Smooth muscle cell of the umbilical artery (primary cell): ENCODE measurements at places on chromosomes 6 and 20. TPM values are rescaled to one million over a fixed set of nuclear protein-coding genes. Genes with fewer than 3 reads are reported as not detected.

Gene CST9L
- not detected in 2 replicates for total RNA-seq

Gene NMBR
- total RNA-seq: not detected in 2 replicates

Gene EPPIN
- total RNA-seq: not detected in 2 replicates

Gene RAB44
- not detected in 2 replicates for total RNA-seq

Gene BIRC7
- total RNA-seq: 0.30 TPM in 1 of 2 replicates, not detected in the other

Gene SPATS1
- total RNA-seq: not detected in 2 replicates

Gene KIAA0408
- 1.5 and 6.9 TPM in 2 replicates for total RNA-seq
